ENCODE measurements at places on chromosomes 2 and 18.

GRCh38 chr2:64978514-64979268, 10.5 kb upstream of the SLC1A4 start:
- DNase-seq, result peak; percentile 30

DNA sequence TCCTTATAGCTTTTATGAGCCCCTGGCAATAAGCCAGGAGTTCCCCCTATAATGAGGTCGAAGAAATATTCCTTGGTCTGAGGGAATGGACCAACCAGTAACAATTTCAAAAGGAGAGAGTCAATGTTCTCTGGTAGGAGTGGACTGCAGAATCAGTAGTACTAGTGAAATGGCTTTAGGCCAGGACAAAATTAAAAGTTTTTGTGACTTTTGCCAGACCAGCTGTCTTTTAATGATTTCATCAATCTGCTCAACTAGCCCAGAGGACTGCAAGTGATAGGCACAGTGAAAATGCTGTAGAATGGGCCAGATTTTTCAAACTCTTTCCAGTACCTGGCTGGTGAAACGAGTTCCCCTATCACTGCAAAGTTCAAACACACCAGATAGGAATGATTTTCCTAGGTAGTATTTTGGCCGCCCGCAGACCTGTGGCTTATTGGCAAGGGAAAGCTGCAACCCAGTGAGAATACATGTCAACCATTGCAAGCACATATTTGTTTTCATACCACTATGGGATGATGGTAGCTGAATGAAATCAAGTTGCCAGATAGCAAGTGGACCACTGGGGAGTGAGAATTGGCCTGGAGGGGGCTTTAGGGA, 45.5 kb downstream of the CERS6 start:
- DNase-seq, result no peak

DNA sequence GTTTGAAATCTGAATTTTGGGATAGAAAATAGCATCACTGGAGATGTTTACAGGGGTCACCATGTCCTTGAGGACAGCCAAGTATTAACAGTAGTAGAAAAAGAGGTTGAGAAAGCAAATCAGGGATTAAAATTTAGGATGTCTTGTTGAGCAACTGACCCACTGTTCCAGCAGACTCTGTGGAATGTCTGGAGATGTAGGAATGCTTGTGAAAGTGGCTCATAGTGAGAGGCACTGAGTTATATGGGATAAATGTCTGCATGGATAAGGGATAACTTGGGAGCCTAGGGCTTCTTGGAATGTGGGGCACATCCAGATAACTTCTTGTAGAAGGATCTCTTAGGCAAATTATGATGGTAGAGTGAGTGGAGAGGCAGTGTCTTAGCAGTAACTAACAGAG, 495.0 kb downstream of the TMX3 start:
- DNase-seq, result no peak

DNA sequence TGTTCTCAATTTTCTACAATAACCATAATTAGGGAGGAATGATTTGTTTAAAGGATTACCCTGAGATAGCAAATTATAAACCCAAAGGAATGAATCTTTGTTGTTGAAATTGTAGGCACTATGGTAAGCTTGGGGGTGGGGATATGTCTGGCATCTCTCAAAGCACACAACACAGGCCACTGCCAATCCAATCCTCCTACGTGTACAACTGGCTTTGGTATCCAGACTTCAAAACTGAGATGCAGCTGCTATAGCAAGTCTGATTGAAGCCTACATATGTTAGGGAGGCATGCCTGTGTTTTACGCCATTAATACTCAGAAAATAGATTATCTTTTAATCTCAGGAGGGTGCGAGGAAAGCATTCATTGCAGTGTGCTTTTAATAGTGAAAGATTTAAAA, 5.9 kb upstream of the NCOA1 start:
- no peak for DNase-seq

DNA sequence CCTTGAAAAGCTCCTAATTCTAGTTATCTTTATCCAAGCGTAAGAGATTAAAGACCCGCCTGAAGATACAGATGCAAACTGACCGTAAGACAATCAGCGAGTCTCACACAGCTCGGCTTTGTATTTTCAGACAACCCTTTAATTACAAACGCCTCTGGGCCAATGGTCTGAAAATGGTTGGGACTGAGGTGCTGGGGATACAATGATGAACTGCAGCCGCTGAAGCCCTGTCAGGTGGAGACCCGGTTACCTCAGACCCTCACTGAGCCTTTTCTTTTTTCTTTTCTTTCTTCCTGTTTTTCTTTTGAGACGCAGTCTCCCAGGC, 715 bp upstream of the CFAP36 start:
- peak; percentile 27 for DNase-seq

DNA sequence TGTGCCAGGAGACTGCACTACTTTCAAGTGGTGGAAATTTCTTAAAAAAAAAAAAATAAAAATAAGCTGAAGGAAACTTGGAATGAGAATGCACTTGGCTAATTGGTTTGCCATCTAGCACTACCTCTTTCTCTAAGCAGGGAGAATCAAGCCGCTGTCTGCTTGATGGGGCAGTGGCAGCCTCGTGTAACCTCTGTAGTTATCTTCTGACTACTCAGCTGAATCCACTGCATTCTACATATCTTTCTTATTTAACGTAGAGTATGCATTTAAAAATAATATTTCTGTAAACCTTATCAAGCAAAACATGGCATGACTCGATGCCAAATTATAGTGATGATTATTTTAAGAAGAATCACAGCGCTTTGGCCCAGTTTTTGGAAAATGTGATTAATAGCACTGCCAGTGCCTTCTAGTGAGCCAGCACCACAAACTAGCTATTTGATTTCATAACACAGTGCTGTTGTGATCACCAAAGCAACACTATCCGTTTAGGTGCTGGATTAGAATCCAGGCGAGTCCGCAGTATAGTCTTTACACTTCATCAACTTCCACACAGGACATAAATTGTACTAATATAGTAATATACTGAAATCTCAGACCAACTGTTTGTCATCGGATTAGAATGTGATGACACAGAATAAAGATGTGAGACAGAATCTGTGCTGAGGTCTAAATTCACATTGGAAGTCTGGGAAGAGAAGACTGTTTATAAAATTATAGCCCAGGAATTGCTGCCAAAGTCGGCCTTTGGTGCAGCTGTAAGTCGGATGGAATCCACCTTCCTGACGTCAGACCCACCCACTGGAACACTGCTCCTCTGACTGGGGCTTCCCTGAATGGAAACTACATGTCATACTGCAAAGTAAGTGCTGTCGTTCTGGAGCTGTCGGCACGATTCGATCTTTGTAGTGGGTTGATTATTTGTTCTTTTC, 136.5 kb upstream of the ETAA1 start:
- DNase-seq, result peak; percentile 42
